ENCODE measurements at places on chromosomes 3 and 15. TPM values are rescaled to one million over a fixed set of nuclear protein-coding genes. Genes with fewer than 3 reads are reported as not detected.

DNA sequence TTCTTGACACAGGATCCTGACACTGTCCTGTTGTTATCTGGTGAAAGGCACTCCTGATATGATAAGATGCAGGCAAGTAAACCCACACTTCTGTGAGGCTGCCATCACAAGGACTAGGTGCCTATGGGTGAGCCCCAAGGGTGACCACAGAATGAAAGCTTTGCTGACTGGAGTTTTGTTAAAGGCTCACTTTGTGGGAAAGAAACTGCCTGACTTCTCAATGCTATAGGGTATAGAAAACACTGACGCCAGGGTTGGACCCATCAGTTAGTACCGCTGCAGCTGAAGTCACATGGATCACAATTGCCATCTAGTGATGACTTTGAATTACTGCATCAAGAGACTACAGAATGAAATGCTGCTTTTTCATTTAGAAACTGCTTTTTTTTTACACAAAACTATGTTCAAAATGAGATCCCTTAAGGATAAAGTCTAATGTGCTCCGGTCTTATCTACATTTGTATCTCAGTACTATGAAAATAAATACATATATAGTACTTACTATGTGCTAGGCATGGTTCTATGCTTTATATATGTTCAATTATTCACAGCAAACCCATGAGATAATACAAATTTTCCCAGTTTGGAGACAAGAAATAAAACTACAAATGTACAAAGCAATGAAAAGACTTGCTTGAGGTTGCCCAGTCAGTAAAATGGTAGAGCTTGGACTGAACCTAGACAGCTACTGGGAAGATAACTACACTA lies 64.2 kb upstream of the CMSS1 start:
- H3K27me3 ChIP-seq: peaks cover 3% of the 10 kb centered on the region
- no peaks in the 10 kb centered on the region for H3K4me1 ChIP-seq
- H3K4me3 ChIP-seq: no peak overlapping the region
- H3K27ac ChIP-seq: no peak overlapping the region
- H3K36me3 ChIP-seq: no peaks in the 10 kb centered on the region

GRCh38 chr15:82064824-82065223 lies 19.0 kb upstream of the MEX3B start:
- H3K27ac ChIP-seq: no peak overlapping the region
- H3K4me1 ChIP-seq: no peaks in the 10 kb centered on the region
- H3K36me3 ChIP-seq: no peaks in the 10 kb centered on the region

DNA sequence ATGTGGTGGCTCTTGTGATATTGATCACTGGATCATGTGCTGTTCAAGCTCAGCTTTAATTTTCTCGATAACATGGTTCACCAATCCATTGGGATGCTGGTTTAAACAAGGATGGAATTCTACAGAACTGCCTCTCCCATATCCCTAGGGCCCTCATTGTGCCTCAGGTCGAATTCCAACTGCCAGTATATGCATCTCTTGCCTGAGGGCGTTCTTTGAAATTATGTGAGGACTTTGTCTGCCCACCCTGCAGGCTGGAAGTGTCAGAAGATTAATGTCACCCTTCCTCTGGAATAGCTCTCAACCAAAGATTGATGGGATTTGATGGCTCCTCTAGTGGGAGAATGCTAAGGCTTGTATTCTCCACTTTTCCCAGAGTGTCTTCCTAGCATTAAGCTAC lies 175.6 kb upstream of the GALNT15 start:
- no peaks in the 10 kb centered on the region for H3K36me3 ChIP-seq
- no peak overlapping the region for H3K27ac ChIP-seq
- DNase-seq: no peak
- no peaks in the 10 kb centered on the region for H3K27me3 ChIP-seq
- H3K4me3 ChIP-seq: no peak overlapping the region

DNA sequence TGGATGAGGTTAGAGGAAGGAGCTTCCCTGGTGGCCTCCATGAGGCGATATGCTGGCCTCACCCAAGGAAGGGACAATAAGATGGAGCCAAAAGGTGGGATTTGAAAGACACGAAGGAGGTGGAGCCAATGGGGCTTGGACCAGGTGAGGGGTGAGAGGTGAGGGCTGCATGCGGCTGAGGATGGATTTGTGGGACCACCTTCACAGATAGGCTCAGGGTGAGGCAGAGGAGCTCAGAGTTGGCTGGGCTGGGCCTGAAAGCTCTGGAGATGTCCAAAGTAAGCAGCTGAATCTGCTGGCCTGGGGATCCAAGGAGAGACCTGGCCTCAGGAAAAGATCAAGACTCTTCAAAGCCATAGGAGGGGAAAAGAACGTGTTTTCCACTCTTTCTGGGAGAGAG lies 49.8 kb downstream of the EXOG start:
- H3K27me3 ChIP-seq: peaks cover 2% of the 10 kb centered on the region
- H3K27ac ChIP-seq: no peak overlapping the region
- no peaks in the 10 kb centered on the region for H3K4me1 ChIP-seq
- H3K36me3 ChIP-seq: no peaks in the 10 kb centered on the region
- H3K4me3 ChIP-seq: no peak overlapping the region

DNA sequence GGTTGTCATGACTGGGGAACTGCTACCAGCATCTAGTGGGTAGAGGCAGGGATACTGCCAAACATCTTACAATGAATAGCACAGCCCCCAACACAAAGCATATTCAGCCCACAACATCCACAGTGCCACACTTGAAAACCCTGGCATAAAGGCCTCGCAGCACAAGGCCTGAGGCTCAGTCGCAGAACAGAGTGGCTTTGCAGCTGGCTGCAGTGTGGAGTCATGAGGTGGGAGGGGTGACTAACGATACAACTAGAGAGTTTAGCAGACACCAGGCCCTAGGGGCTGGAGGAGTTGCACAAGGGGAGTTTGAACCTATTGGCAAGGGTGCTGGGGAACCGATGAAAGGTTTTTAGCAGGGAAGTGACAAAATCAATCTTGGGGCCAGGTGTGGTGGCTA lies 32.1 kb downstream of the GRK7 start:
- H3K4me3 ChIP-seq: no peak overlapping the region
- H3K36me3 ChIP-seq: no peaks in the 10 kb centered on the region
- no peak overlapping the region for H3K27ac ChIP-seq
- peaks cover 16% of the 10 kb centered on the region for H3K4me1 ChIP-seq
- DNase-seq: no peak
- H3K27me3 ChIP-seq: no peaks in the 10 kb centered on the region

- H3K27ac ChIP-seq: no peak overlapping the region
- H3K36me3 ChIP-seq: peaks cover 11% of the 10 kb centered on the region
- DNase-seq: no peak
- H3K4me3 ChIP-seq: no peak overlapping the region
Observed at GRCh38 chr15:22831473-22831872, 7.0 kb upstream of the NIPA2 start.

DNA sequence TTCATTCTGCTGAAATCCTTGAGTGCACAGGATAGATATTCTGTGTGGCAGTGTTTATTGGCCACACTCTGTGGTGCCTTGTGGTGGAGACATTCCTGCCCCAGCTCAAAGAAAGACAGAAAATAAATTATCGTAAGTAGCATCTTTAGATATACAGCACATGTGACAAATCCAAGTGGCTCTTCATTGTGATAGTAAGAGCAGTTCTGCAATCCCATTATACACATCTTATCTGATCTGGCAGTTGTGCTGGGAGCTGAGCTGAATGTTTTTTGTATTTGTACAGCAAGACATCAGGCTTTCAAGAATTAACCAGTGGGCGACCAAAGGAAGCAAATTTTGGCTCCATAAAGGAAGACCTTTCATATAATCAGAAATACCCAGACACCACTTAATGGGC lies 235.3 kb upstream of the MRPL3 start:
- no peaks in the 10 kb centered on the region for H3K4me1 ChIP-seq
- no peak overlapping the region for H3K4me3 ChIP-seq
- H3K27ac ChIP-seq: no peak overlapping the region
- DNase-seq: no peak

DNA sequence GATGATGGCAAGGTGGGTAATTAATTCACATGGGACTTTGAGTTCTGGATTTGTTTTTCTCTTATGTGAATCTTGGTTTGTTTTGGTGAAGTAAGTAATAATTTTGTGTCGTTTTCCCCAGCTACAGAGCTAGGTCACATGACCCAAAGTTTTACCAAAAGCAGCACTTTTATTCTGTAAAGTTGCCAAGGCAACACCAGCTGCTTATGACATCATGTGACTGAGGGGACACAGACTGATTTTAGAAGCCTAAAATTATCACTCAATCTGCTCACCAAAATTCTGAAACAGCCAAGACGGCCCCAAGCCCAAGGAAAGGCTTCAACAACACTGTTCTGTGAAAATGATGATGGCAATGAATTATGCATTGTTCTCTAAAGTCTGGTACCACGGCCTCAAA lies 63.9 kb downstream of the MEX3B start:
- H3K4me3 ChIP-seq: no peak overlapping the region
- no peak overlapping the region for H3K27ac ChIP-seq
- no peaks in the 10 kb centered on the region for H3K36me3 ChIP-seq
- peak; percentile 2 for DNase-seq

DNA sequence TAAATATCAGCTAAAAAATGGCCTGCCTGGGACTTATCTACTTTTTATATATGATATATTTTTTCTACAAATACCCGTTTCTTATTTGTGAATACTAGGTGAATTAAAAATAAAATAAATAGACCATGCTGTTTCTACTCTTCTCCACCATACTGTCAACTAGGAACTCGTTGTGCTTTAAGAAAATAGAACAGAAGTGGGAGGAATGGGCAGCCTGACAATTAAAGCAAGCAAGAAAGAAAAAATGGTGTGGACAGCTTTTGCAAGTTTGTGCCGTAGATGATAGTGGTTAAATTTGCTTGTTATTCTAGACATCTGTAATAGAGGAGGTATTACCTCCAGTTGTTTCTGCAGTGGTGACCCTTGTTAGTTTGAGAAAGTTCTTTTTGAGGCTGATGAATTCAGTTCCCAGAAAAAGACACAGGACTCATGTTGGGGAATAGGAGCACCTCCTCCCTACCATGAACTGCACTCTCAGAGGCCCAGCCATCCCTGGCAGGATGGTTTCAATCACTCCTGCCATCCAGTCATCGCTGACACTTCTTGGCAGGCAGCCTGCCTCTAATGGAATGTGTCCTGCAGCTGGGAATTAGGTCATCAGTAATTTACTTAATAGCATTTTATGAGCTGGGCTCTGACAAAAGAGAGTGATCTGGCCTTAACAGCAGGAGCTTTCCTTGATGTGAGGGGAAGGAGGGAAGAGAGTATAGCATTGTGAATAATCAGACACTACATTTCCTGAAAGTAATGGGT lies 105.0 kb upstream of the GAP43 start:
- H3K27ac ChIP-seq: no peak overlapping the region
- no peaks in the 10 kb centered on the region for H3K36me3 ChIP-seq
- H3K4me1 ChIP-seq: no peaks in the 10 kb centered on the region
- H3K4me3 ChIP-seq: no peak overlapping the region
- no peaks in the 10 kb centered on the region for H3K27me3 ChIP-seq
- DNase-seq: no peak

DNA sequence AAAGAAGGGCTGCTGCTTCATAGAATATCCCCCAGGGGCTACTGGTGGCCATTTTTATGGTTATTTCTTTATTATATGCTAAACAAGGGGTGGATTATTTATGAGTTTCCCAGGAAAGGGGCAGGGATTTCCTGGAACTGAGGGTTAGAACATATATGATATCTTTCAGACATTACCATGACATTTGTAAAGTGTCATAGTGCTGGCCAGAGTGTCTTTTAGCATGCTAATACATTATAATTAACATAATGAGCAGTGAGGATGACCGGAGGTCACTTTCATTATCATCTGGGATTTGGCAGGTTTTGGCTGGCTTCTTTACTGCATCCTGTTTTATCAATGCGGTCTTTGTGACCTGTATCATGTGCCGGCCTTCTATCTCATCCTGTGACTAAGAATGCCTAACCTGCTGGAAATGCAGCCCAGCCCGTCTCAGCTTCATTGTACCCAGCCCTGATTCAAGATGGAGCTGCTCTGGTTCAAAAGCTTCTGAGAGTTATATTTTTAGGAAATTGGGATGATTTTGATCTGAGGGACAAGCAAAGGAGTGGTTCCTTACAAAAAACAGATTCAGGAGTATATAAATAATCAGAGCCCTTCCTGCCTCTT lies 9.1 kb upstream of the ZBTB20 start:
- no peaks in the 10 kb centered on the region for H3K36me3 ChIP-seq
- H3K27me3 ChIP-seq: no peaks in the 10 kb centered on the region
- no peaks in the 10 kb centered on the region for H3K4me1 ChIP-seq
- no peak for DNase-seq
- no peak overlapping the region for H3K27ac ChIP-seq
- H3K4me3 ChIP-seq: no peak overlapping the region

CNTN6 gene
- 2.5 TPM for polyA plus RNA-seq

CMTM8 gene
- polyA plus RNA-seq: 20.1 TPM

MINAR1 gene
- 0.99 TPM for polyA plus RNA-seq

ISLR gene
- polyA plus RNA-seq: 24.8 TPM

NANOGP8 gene
- polyA plus RNA-seq: 0.30 TPM

SMAD6 gene
- 25.4 TPM for polyA plus RNA-seq

ENTPD3 gene
- polyA plus RNA-seq: 4.3 TPM

ARL14 gene
- polyA plus RNA-seq: 5.9 TPM

IL17RB gene
- 13.3 TPM for polyA plus RNA-seq
